ENCODE measurements at places on chromosomes 11 and 22. TPM values are rescaled to one million over a fixed set of nuclear protein-coding genes. Genes with fewer than 3 reads are reported as not detected.

NCAPH2 gene
- total RNA-seq, result 138 TPM

- no peak overlapping the region for H3K4me3 ChIP-seq
- no peak for DNase-seq
- no peaks in the 10 kb centered on the region for H3K36me3 ChIP-seq
- H3K27ac ChIP-seq, result no peak overlapping the region
These were observed 63.2 kb upstream of the FIBIN start for GRCh38 chr11:26930518-26931247.

HEPHL1 gene
- not detected for total RNA-seq

GRCh38 chr11:69416762-69417698 is 64.4 kb upstream of the LINC01488 start:
- H3K4me1 ChIP-seq, result no peaks in the 10 kb centered on the region
- H3K27me3 ChIP-seq, result no peaks in the 10 kb centered on the region
- no peak for DNase-seq
- H3K4me3 ChIP-seq, result no peak overlapping the region

SEC14L6 gene
- total RNA-seq, result not detected

DNA sequence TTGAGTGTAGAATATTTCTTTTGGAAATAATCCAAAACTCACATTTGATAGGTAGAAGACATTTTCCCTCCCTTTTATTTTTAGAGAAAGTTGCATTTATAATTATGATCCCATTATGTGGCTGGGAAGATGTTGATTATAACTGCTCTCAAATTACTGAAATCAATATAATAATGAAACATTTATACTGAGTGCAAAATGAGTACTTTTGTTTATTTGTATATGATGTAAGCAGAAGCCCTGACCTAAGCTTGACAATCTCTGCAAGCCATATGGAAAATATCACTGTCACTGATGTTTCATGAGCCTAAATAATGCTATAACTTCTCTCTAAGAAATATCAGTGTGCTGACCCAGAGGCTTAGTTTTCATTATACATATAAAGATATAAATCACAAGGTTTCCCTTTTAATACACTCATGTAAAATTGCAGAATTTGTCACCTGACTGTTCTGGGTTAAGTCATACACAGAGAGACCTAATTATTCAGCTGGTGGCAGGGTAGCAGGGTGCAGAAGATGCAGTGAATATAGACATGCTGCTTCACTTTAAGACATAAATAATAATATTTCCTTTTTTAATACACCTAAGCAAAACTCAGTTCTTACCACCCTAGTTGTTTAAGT is 99.2 kb downstream of the BBOX1 start:
- no peaks in the 10 kb centered on the region for H3K4me1 ChIP-seq
- peaks cover 2% of the 10 kb centered on the region for H3K36me3 ChIP-seq
- H3K4me3 ChIP-seq, result no peak overlapping the region
- no peak for DNase-seq
- H3K27ac ChIP-seq, result no peak overlapping the region
- no peaks in the 10 kb centered on the region for H3K27me3 ChIP-seq

- H3K36me3 ChIP-seq, result no peaks in the 10 kb centered on the region
- H3K4me1 ChIP-seq, result peaks cover under 1% of the 10 kb centered on the region
- DNase-seq, result no peak
- no peak overlapping the region for H3K27ac ChIP-seq
These were observed 31.1 kb upstream of the LYVE1 start for GRCh38 chr11:10599388-10600175.
